ENCODE measurements at places on chromosomes 16 and 17.

DNA sequence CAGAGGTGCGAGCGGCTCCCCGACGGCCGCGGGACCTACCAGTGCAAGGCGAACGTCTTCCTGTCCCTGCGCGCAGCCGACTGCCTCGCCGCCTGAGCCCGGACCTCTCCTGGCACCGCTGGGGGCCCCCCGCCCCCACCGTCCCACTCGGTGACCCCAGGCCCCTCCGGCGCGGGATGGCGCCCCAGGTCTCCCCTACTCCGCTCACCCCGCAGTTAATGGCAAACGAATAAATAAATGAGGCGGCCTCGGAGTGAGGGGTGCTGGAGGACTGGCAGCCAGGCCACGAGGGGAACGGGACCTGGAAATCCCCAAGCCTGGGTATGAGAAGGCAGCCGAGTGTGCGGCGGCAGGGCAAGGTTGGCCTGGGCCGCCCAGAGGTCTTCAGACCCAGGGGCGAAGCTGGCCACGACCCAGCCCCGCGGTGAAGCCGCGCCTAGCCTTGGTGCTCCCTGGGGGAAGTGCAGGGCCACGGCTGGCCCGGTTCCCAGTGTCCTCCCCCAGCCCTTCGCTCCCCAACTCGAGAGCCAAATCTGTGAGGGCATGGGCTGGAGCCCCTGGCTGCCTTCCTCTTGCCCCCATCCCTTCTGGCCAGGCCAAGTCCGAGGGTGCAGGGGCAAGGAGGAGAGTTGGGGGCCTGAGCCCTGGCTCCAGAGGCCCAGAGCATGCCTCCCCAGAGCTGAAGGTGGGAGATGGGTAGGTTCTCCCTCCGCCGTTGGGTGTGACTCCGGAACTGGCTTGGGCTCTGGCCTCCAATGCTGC lies 796 bp downstream of the NPB start:
- DNase-seq: no peak

DNA sequence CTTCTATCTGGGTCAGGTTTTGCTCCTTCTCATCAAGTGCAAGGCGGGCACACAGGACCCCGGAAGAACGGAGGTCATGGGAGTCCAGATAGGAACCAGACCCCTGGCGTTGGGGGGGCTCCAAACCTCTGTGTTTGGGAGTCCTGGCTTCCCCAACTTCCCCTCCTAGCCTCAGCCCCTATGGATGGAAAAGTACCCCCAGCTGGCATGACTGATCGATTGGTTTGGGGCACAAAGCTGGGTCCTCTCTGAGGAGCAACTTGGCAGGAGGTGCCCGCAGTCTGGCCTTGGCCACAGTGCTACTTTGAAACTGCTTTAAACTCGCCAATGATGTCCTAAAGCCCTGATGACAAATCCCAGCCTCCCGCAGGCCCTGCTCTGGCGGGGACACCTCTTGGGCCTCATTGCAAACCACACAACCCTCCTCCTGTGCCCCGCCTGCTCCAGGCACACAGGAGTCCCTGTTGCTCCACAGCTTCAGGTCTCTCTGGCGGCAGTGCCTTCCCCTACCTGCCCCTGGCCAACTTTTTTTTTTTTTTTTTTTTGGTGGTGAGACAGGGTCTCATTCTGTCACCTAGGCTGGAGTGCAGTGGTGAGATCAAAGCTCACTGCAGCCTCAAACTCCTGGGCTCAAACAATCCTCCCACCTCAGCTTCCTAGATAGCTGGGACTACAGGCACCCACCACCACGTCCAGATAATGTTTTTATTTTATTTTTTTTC lies 38.0 kb upstream of the SNN start:
- DNase-seq: no peak

DNA sequence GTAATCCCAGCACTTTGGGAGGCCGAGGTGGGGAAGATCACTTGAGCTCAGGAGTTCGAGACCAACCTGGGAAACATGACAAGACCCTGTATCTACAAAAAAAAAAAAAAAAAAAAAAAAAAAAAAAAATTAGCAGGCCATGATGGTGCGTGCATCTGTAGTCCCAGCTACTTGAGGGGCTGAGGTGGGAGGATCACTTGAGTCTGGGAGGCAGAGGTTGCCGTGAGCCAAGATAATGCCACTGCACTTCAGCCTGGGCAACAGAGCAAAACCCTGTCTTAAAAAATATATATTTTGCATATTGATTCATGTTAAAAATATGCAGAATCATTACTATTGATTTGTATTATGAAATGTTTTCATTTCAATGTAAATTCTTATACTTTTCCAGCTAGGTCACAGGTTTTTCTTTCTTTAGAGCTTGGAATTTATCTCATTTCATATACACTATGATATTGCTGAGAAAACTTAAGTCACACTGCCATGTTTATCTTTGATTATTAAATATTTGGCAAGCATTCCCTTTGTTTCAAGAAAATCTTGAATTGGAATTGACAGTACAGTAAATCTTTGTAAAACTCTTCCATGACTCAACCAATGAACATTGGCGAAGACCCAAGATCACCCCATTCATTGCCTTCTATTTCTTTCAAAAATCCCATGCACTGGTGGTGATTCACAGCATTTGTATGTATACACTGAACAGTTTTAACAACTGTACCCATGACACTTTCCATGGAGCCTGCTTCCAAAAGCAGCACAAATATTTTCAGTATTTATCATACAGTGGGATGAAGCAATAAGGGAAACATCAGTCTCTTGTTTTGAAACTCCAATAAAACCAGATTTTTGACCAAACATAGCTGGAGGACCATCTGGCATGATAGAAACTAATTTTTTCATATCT lies 83.5 kb upstream of the TNRC6A start:
- DNase-seq: no peak

- DNase-seq: no peak
These were observed 416 bp downstream of the KIFC3 start for GRCh38 chr16:57801809-57802340.

DNA sequence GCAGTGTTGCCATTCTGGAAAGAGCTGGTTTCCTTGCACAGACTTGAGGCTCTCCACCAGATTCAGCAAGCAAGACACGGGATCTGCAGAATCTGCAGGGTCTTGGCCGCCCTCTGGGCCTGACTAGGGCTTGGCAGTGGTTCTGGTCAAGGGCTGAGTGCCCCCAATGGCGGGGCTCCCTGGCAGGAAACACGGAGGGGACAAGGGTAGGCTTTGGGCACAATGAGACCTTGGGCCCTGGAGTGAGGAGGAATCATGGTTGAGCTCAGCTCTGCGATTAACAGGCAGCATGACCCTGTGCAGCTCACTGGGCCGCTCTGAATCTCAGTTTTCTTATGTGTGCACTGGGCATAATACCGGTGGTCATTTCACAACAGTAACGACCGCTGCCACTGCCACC lies 249.9 kb downstream of the GSG1L start:
- DNase-seq: no peak

- no peak for DNase-seq
These were observed 4.9 kb downstream of the HIC1 start for GRCh38 chr17:2059547-2060384.

- no peak for DNase-seq
These were observed 832 bp downstream of the CDK5R1 start for GRCh38 chr17:32487473-32488176.

Measured in effector CD8-positive, alpha-beta T cell (primary cell).